Heart right ventricle (tissue), 16 donors: ENCODE measurements at places on chromosomes 3 and 15. TPM values are rescaled to one million over a fixed set of nuclear protein-coding genes. Genes with fewer than 3 reads are reported as not detected.

DNA sequence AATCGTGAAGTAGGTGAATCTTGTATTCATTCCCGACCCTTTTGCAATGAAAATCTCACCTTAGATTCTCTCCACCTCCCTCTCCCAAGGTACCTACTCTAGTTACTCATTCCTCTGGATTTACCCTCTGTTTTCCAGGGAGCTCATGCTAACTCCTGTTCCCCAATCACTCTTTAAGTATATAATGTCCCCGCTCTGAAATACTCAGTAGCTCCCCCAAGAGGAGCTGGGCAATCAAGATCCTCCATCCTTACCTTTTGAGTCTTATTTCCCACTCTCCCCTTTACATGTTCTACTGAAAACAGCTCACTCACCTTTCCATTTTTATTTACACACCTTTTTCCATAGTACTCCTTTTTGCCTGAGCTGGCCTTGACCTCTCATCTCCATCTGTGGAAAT is 599.9 kb downstream of the RBMS3 start:
- DNase-seq = no peak

DNA sequence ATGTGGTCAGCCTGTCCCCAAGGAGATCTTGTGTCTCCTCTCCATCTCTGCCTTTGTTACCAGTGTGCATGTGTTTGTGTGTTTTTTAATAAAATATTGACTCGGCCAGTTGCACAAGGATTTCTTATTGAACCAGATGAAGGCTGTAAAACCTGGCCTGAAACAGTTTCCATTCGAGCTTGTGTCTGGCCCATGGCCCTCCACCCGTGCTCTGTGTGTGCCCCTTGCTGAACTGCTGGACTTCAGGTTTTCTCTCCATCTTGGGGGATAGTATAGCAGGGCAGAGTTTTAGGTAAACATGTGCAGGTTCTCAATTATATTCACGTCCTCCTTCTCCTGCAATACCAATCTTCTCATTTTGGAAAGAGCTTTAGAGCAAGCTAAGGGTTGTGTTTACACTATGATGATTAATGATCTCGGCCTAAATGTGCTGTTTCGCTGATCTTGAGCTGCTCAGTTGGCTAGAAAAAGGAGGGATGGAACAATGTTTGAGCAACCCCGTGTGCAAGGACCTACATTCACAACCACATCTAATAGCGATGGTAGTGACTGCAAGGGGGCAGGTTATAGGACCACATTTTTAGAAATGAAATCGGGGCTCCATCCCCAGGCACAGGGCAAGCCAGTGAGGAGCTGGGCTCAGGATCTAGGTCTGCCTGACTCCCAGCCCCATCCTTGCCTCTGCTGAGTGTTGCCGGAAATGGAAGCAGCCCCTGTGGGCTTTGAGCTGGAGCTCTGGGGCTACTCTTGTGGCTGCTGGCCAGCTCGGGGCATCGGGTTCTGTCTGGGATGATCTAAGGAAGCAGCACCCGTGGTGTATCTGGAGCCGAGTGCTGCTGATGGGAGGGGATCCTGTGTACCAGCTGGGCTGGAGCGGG is 47.7 kb downstream of the CMTM6 start:
- no peak for DNase-seq

- DNase-seq = no peak
Measured at GRCh38 chr3:16113704-16114103, 60.8 kb upstream of the GALNT15 start.

NAALADL2 gene
- polyA plus RNA-seq = 0.66 TPM

DNA sequence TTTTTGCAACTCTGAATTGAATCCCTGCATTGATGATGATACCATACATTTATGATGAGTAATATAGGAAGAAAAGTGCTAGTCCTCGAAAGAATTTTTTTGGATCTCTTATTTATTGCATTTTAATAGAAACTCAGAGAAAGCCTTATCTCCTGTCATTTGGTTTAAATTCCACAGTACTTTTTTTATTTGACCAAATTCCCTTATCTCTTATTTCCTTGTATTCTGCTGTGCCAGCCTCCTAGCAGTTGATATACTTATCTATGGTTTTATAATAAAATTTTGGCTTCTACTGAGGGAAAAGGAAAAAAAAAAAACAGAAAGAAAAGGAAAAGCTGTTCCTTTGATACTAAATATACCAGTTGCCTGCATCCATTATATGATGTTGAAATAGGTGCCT is 535.1 kb upstream of the NR2F2 start:
- no peak for DNase-seq

DNA sequence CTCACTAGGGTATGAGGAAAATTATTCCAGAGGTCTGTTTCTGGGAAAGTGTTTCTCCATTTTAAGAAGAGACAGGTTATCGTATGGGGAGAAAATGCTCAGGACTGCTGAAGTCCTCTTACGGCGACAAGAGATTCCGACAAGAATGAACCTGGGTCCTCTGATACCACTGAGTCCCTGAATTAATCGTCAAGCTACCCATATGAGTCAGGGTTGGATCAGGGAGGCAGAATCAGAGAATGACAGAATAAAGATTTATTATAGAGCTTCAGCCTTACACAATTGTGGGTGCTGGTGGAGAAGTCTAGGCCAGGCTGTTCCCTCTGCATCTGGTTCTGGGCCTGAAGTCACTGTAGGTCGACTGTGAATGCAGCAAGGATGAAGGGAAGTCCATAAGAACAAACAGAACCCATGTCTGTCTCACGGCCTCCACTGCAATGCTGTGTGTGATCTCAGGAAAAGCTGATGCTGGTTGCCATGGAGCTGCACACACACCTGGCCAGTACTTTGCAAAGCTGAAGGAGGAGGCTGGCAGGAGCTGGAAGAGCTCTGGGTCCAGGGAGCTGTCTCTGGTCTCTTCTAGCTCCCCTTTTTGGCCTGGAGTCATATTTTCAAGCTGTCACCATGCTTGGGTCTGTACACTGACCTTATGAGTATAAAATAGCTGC is 83.9 kb downstream of the HHLA2 start:
- DNase-seq = no peak

DHFR2 gene
- 1.6 TPM for polyA plus RNA-seq

GRCh38 chr3:172560026-172560425 is 36.8 kb upstream of the TNFSF10 start:
- no peak for DNase-seq

- no peak for DNase-seq
Measured at GRCh38 chr3:67018789-67019526, 20.9 kb downstream of the KBTBD8 start.

GRCh38 chr15:83733691-83734090 is 79.8 kb downstream of the ADAMTSL3 start:
- DNase-seq = no peak

SST gene
- polyA plus RNA-seq = not detected

DNA sequence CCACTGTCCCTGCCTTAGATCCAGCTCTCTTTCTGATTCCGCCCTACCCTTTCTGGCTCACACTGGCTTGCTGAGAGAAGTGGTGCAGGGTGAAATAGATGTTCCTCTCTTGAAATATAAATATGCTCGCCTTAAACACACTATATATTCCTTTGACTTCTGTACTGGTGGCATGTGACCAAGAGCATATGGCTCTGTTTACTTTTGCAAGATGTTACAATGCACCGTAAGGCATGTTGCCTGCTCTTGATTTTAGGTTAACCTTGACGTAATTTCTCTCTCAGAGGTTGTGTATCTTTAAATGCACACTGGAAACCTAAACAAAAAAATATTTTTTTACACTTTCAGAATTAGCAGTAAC is 749 bp downstream of the RSRC1 start:
- no peak for DNase-seq

DNA sequence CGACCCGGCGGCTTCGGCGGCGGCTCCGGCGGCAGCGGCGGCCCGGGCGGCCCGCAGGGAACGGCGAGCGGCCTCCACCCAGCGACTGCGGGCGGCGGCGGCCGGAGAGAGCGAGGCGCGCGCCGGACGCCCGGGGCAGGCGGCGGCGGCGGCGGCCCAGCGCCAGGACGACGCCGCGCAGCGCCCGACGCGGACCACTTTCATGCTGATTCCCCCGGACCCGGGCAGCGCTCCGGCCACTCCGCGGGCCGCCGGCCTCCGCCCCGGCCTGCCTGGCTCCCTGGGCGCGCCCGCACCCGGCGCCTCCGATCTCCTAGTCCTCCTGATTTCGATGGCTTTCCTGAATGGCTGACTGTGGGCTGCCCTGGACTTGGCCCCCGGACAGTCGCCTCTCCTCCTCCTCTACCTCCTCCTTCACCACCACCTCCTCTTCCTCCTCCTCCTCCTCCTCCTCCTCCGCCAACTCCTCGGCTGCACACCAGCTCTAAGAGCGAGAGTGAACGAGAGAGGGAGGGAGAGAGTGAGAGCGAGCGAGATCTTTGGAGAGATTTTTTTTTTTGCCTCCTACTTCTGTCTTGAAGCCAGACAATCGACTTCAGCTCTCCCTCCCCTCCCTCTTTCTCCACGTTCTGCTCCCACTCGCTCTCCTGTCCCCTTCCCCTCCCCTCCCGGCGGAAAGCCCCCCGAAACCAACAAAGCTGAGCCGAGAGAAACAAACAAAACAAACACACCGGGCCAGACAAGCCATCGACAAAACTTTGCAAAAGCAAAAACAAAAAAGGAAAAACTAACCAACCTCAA is 844 bp downstream of the NR2F2 start:
- no peak for DNase-seq

CLDN11 gene
- 1.6 TPM for polyA plus RNA-seq

CYP1A1 gene
- polyA plus RNA-seq = 0.88 TPM

- DNase-seq = no peak
Measured at GRCh38 chr15:70053716-70054229, 43.9 kb downstream of the TLE3 start.

DNA sequence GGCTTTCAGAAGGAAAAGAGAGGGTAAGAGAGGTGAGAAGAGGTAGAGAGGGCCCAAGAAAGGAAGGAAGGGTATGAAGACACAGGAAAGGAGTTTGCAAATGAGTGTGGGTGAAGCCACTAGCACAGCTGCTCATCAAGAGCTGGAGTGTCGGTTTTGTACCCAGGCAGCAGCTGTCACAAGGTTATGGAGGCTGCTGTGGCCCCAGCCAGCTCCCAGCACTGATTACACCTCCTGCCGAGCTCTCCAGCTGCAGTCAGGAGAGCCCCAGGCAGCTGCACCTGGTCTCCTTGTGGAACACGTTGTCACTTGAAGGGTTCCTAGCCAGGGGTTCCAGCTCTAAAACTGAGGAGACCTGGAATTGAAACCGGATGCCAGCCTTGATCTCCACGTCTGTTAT is 60.4 kb upstream of the CHD2 start:
- no peak for DNase-seq

GRCh38 chr15:22806156-22806555 is 19.7 kb downstream of the NIPA1 start:
- DNase-seq = no peak

WDR72 gene
- polyA plus RNA-seq = not detected

LRRC49 gene
- 59.1 TPM for polyA plus RNA-seq

- DNase-seq = no peak
Measured at GRCh38 chr3:28923994-28924393, 356.9 kb upstream of the RBMS3 start.
